ENCODE measurements at places on chromosomes 2 and 18.

GRCh38 chr2:172080641-172081220 is 4.6 kb upstream of the DLX1 start:
- no peak for DNase-seq

DNA sequence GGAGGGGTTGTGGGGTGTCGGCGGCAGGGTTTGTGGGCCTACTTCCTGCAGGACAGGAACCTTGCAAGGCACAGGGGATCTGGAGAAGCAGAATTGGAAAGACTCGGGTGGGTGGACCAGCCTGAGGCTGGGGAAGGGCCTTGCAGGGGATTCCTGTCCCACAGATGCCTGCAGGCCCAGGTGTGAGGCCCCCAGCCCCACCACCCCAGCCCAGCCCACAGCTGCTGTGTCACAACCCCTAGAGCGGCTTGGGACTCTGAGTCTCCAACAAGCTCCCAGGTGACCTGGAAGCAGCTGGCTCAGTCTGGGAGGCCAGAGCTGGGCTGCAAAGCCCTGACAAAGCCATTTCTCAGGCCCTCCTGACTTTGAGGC is 93.1 kb downstream of the ZFP36L2 start:
- no peak for DNase-seq

GRCh38 chr2:231909631-231910030 is 16.6 kb downstream of the NPPC start:
- no peak for DNase-seq

DNA sequence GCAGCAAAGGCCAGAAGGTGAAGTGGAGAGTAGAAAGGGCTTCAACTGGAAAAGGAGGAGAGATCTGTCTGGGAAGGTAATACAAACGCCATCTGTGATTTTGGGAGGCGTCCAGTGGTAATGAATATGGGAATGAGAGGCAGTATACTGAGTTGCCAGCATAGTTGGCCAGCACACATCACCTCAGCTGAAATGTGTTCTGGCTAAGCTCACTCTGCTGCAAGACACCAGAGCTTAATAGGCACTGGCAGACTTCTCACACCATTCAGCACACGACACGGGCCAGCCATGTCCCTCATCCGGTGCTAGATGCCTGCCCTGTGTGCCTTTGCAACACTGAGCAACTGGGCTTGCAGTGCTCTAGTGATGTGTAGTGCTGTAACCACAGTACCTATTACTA is 277.1 kb downstream of the PIEZO2 start:
- DNase-seq = no peak

DNA sequence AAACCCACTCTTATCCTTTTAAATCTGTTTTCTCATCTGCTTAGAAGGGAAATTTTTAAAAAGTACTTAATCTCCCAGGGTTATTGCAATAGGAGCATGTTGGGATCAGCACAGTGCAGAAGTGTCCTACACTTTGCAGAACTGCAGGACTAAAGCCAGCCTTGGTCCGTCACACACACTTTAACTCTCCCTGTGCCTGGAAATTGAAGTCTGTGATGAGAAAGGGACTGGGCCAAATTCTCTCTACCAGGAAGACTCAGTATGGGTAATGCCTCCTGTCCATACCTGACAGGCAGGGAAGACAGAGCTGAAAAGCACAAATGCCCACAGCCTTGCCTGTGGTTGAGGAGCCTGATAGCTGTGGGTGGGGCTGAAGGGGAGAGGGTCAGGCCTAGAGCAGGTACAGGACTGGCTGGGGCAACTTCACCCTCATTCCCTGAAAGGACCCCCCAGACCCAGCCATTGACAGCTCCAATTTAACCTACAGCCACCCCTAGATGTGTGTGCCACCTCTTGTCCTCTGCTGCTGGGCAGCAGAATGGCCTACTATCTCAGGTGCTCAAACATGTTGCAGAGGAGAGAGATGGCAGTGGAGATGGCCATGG is 377.2 kb upstream of the KLHL29 start:
- no peak for DNase-seq

GRCh38 chr18:8705961-8706790 is 820 bp downstream of the MTCL1 start:
- DNase-seq = no peak

DNA sequence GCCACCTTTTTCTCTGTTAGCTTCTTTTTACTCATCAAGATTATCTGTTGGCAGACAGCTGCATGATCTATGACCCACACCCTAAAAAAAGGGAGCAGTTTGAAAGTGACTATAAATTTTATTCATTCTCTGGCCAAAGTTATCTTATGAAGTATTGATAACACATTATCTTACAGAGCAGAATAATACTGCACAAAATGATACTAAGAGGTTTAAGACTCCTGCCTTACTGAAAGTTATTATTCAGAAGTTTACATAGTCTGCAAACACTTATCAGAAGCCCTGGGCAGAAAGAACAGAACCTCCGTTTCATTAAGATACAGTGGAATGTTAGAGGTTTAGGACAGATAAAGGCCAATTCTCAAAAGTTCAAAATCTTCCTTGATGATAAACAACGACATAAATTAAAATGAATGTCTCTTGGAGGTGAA is 78.2 kb downstream of the ZEB2 start:
- no peak for DNase-seq

DNA sequence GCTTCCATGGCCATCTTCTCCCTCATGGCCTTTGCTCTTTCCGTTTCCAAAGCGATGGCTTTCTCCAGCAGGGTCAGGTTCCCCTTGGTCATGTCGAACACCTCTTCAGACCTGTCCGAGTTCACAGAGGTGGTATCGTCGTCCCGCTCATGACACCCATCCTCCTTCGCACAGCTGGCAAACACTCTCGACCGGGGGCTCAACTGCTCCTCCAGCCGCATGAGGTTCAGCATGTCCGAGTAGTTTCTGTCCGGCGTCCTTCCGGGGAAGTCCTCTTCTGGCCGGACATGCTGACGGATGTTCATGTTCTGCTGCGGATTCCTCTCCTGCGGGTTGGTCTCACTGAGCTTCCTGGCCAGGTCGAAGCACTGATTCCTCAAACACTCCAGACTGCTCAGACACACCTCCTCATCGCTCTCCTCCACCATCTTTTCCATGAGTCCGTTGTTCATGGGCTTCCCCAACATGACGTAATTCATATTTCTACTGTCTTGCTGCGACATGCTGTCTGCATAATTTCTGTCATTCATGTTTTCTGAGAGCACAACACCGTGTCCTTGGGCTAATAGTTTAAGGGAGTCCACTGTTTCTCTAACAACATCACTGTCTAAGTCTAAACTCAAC is 178.2 kb upstream of the PXDN start:
- no peak for DNase-seq

GRCh38 chr2:224574423-224575084 is 10.6 kb downstream of the CUL3 start:
- DNase-seq = no peak

DNA sequence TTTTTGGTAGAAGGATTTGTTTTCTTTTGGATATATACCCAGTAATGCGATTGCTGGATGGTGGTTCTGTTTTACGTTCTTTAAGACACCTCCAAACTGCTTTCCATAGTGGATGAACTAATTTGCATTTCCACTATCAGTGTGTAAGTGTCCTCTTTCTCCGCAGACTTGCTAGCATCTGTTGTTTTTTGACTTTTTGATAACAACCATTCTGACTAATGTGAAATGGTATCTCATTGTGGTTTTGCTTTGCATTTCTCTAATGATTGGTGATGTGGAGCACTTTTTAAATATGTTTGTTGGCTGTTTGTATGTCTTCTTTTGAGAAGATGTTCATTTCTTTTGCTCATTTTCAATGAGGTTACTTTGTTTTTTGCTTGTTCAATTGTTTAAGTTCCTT is 260.9 kb upstream of the CWC22 start:
- DNase-seq = no peak

- DNase-seq = no peak
Measured at GRCh38 chr2:176075481-176075880, 8.3 kb downstream of the EVX2 start.

DNA sequence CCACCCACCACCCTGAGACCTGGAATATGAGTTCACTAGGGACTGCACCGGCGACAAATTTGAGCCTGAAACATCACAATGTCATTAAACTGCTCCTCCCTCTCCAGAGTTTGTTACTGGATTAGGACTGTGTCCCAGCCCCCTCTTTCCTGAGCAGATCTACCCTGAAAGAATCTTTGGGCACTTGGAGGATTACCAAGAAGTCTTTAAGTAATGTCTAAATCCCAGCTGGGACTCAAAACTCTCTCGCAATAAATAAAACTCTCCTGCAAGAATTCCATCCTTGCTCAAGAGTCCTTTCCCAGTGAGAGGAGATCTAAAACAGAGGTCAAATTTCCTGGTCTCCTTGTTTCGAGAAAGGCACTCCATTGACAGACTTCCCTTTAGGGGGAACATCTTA is 20.9 kb downstream of the GKN2 start:
- no peak for DNase-seq

DNA sequence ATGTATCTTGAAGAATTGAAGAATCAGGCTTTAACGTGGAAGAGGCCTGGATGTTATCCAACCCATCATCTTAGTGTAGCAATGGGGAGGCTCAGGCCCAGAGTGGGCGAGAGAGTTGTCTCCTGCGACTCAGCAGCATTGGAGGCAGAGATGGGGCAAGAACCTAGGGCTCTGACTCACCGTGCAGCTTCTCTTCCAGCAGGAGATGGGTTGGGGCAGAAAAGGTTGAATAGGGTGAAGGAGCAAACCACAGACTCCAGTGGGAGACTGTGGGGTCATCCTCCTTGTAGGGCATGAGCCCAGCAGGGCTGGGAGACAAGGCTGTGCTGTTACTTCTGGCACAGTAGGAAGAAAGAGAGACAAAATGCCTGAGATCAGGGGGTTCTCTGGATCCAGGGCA is 1.4 kb downstream of the IL36RN start:
- no peak for DNase-seq

GRCh38 chr18:12744103-12744502 is 41.3 kb downstream of the PSMG2 start:
- no peak for DNase-seq

GRCh38 chr2:149399934-149400615 is 69.7 kb downstream of the LYPD6 start:
- DNase-seq = no peak

DNA sequence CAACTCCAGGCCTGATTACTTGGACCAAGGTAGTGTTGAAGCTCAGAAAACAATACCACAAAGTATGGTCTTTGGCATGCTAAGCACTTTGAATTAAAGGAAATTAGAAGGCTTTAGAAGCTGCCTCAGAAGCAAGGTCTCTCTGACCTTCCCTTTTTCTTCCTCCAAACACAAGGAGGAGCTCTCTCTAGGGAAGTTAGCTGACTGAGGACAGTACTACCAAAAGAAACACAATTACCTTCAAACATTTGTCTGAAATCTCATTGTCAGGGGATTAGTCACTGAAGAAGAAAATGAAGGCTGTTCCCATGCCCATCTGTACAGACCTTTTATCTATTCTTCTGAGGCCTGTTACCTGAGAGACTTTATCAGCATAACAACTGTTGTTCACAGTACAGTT is 279.3 kb downstream of the CDH20 start:
- DNase-seq = no peak

DNA sequence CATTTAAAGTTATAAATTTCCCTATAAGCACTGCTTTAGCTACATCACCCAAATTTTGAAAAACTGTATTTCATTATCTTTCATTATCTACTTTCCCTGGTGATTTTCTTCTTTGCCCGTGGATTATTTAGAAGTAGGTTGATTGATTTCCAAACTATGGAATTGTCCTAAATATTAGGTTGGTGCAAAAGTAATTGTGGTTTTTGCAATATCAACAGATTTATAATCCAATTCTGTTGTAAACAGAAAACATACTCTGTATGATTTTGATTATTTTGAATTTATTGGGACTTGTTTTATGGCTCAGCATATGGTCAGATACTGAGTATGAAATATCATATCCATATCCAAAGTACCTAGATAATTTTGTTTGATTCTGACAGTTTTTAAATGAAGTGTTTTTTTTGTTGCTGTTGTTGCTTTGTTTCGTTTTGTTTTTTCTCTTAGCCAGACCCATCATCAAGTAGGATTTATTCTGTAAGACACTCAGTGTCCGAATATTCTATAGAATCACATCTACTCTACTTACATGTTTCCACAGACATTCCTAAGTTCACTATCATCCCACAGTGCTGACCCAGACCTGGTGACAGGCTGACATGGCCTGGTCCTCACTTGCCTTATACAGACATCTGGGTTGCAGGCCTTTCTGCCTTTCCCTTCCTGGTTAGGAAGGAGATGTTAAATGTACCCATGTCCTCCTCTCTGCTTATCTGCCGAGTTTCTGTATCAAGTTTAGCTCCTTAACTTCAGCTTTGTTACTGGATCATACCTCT is 2.1 kb upstream of the TRABD2A start:
- DNase-seq = no peak

DNA sequence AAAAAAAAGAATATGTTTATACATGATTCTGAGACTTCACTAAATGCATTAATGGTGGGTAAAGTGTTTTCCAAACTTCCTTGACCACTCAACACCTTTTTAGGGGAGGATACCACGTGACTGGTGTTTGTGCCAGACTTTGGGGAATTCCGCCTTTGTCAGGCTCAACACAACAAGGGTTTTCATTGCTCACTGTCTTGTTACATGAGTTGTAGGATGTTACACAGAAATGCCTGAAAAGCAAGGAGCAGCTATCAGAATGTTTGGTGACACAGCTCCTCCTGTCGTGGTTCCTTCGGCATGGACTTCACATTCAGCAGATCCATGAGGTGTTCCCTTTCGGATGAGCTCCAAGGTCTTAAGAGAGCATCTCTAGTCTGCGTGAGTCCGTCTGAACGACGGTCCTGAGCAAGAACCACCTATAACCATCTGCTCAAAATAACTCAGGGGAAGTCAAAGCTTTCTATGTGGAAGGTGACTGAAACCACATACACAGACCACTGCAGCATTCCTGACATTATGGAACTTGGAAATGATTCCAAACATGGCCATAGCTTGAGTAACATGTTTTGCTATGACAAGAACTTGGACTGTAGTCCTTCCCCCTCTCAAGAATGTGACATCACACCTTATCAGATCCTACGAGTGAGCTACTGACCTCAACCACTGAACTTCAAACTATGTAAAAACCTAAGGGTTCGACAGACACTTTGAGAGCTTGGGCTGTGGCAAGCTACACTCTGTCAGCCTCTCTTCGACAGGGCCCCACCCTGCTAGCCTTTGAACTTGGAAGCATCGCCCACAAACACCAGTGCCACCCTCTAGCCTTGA is 57.5 kb downstream of the MCFD2 start:
- no peak for DNase-seq

- peak; percentile 35 for DNase-seq
Measured at GRCh38 chr2:15748736-15749323, 157.2 kb downstream of the DDX1 start.

DNA sequence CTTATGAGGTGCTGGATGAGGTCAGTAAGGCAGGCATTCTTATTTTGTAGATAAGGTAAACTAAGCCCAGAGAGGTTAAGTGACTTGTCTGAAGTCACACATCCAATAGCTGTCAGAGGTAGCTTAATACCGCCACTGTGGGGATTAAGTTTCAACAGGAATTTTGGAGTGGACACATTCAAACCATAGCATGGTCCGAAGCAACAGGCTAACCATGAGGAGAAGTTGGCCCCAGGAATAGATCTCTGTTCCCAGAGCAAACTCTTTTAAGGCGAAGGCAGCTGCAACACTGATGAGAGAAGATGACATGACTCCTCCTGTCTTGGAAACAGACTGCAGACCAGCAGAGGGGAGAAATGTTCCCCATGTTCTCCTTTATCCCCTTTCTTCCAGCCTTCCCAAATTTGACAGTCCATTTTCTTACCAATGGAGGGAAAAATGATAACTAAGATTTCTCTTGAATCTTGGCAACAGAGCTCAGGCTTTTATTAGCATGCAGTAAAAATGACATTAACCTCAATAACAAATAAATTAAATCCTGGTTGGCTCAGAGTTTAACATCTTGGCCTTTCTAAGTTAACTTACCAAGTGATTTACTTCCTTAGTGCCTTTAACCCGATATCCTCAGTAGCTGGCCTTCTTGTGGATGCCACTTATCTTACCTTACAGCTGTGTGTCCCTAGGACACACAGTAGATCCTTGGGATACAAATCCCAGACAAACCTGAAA is 67.9 kb upstream of the STPG4 start:
- no peak for DNase-seq

Measured in adrenal gland (tissue), 19 donors.